Daoy (cell line): ENCODE measurements at places on chromosomes 3 and 15. TPM values are rescaled to one million over a fixed set of nuclear protein-coding genes. Genes with fewer than 3 reads are reported as not detected.

The LDHAL6B gene
- not detected in 2 replicates for total RNA-seq

The QTRT2 gene
- 37.0 and 82.4 TPM in 2 replicates for total RNA-seq

The MYZAP gene
- total RNA-seq: 1.2 and 1.4 TPM in 2 replicates

GRCh38 chr3:9955611-9956352, 3.6 kb upstream of the PRRT3 start:
- DNase-seq: peak; percentile 20

GRCh38 chr3:152656214-152656971, 178.5 kb upstream of the P2RY1 start:
- no peak for DNase-seq

- peak; percentile 27 for DNase-seq
Observed at GRCh38 chr15:95371664-95372063, 958.8 kb upstream of the NR2F2 start.

DNA sequence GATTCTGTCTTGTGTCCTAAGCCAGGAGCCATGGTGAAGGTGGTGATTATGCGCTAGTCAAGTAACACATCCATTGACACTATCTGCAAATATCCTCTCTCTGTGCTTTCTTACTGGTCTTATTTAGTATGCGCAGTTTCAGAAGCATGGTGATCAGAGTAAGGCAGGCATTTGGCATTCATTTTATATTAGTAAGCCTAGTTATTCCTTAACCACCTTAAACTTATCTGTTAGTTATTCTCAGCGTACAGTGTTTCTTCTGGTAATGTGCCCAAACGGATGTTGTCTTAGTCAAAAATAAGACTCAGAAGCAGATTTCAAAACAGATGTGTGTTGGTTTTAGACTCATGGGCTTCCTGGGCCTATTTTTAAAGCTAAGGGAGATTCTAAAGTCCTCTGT, 329.2 kb downstream of the GRM7 start:
- no peak for DNase-seq
